ENCODE measurements at places on chromosomes 7 and 10. TPM values are rescaled to one million over a fixed set of nuclear protein-coding genes. Genes with fewer than 3 reads are reported as not detected.
A peak's percentile ranks its signal among the peaks of the same experiment; 100 is the strongest.

Gene RGR
- not detected for total RNA-seq

Gene AOAH
- total RNA-seq: 18.5 TPM

Gene EIF3A
- total RNA-seq: 129 TPM

Gene EVX1
- total RNA-seq: not detected

Gene COL1A2
- total RNA-seq: 0.08 TPM

Gene FAM20C
- total RNA-seq: 0.13 TPM

Gene NPM3
- total RNA-seq: 26.7 TPM

Gene CRHR2
- total RNA-seq: not detected

Gene MRLN
- not detected for total RNA-seq

Gene ALOX5
- 7.5 TPM for total RNA-seq

Gene TAS2R41
- not detected for total RNA-seq

- DNase-seq: peak; percentile 19
- H3K27me3 ChIP-seq: no peaks in the 10 kb centered on the region
- H3K4me3 ChIP-seq: no peak overlapping the region
- no peaks in the 10 kb centered on the region for H3K36me3 ChIP-seq
These were observed 271.6 kb downstream of the CCDC3 start for GRCh38 chr10:12729885-12730284.

GRCh38 chr7:101172005-101172853, 6.9 kb upstream of the VGF start:
- H3K4me3 ChIP-seq: no peak overlapping the region
- H3K27me3 ChIP-seq: peaks cover 91% of the 10 kb centered on the region
- peaks cover 49% of the 10 kb centered on the region for H3K4me1 ChIP-seq
- peaks cover 3% of the 10 kb centered on the region for H3K36me3 ChIP-seq
- DNase-seq: no peak
- H3K27ac ChIP-seq: no peak overlapping the region

DNA sequence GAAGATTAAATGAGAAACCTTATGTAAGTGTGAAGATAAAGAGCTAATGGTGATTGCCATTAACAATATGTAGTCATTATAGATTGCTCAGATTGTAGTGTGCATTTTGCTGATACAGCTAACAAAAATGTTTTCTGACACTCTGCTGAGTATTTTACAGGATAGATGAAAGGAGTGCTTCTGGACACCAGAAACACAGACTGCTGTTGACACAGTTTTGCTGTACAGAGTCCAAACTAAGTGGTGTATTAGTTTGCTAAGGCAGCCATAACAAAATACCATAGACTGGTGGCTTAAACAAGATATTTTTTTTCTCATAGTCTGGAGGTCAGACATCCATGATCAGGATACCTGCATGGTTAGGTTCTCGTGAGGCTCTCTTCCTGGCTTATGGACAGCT, 2.2 kb downstream of the SMC3 start:
- no peaks in the 10 kb centered on the region for H3K27me3 ChIP-seq
- H3K4me1 ChIP-seq: peaks cover 54% of the 10 kb centered on the region
- no peak overlapping the region for H3K27ac ChIP-seq
- DNase-seq: no peak

- peak within 1 kb of the TSS; percentile 30 for H3K4me3 ChIP-seq
- H3K36me3 ChIP-seq: no peaks in the 10 kb centered on the region
- no peak for DNase-seq
- H3K27me3 ChIP-seq: peaks cover 79% of the 10 kb centered on the region
- H3K27ac ChIP-seq: peak within 1 kb of the TSS; percentile 65
These were observed at the start of gene HOXA9 for GRCh38 chr7:27165089-27165995. HOXA9 (minus strand) TSS chr7:27165537; CDS start chr7:27165457, 80 bp downstream.

GRCh38 chr10:98030093-98030821, at the start of gene CRTAC1:
CRTAC1 (minus strand) TSS chr10:98030621; CDS start chr10:98030472, 149 bp downstream.
- H3K27ac ChIP-seq: no peak within 1 kb of the TSS
- H3K4me1 ChIP-seq: peaks cover 3% of the 10 kb centered on the region
- no peaks in the 10 kb centered on the region for H3K36me3 ChIP-seq

- no peak overlapping the region for H3K27ac ChIP-seq
- no peaks in the 10 kb centered on the region for H3K36me3 ChIP-seq
- H3K27me3 ChIP-seq: no peaks in the 10 kb centered on the region
- no peak for DNase-seq
These were observed 295.5 kb upstream of the CDC14C start for GRCh38 chr7:48628793-48629349.

DNA sequence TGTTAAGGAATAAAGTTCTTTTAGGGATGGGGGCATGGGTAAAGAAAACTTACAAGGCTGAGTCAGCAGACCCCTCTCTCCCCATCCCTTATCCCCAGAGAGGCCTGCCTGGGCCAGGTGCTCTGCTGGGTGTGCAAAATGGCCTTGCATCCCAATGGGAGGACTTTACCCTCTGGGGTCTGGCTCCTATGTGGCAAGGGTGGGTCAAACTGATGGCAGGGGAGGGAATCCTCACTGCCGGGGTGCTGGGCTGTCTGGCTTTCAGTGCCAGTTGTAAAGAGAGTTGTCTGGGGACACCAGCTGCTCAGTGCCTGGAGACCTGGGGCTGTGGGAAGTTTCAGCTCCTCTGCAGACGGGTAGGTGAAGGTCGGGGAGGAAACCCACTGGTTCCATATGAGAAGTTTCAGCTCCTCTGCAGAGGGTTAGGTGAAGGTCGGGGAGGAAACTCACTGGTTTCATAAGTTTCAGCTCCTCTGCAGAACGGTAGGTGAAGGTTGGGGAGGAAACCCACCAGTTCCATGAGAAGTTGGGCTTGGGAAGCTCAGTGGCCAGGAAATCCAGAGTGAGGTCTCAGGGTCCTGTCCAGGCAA, 127.2 kb upstream of the PODXL start:
- H3K4me3 ChIP-seq: no peak overlapping the region
- no peaks in the 10 kb centered on the region for H3K36me3 ChIP-seq
- H3K27me3 ChIP-seq: peaks cover 20% of the 10 kb centered on the region
- no peak for DNase-seq
- no peaks in the 10 kb centered on the region for H3K4me1 ChIP-seq

GRCh38 chr10:28481968-28482367, 51.0 kb upstream of the WAC start:
- H3K4me3 ChIP-seq: no peak overlapping the region
- H3K27me3 ChIP-seq: no peaks in the 10 kb centered on the region
- no peak overlapping the region for H3K27ac ChIP-seq

GRCh38 chr7:2791390-2791789, 52.7 kb downstream of the GNA12 start:
- no peak for DNase-seq
- H3K36me3 ChIP-seq: peaks cover 13% of the 10 kb centered on the region
- no peak overlapping the region for H3K27ac ChIP-seq
- no peak overlapping the region for H3K4me3 ChIP-seq

GRCh38 chr7:125059861-125060456, 130.3 kb upstream of the POT1 start:
- H3K4me1 ChIP-seq: no peaks in the 10 kb centered on the region
- H3K27me3 ChIP-seq: no peaks in the 10 kb centered on the region
- H3K36me3 ChIP-seq: no peaks in the 10 kb centered on the region
- H3K27ac ChIP-seq: no peak overlapping the region
- H3K4me3 ChIP-seq: no peak overlapping the region

DNA sequence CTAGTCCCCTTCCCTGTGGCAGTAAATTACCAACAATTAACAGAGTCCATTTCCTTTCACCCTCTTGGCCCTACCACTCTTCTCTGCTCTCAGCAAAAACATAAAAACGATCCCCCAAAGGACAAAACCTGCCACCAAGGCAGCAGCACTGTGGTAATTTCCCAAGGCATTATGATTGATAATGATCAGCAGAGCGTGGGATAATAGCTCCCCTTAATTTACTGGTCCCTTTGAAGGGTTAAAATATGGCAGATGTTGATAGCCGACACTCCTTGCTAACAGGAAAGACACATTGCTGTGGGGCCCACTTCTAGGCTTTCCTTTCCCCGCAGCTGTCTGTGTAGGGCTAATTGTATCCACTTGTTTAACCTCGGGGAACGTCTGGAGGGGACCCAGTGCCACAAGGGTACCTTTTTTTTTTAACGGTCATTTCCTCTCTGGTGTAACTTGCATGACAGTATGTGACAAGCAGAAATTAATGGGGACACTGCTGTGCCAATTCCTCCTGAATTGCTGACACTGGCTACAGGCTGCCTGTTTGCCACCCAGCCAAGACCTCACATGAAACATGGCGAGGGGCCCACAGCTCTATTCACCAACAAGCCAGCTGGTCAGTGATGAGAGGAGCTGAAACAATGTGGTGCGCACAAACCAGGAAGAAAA, 81.3 kb downstream of the CDK6 start:
- H3K27me3 ChIP-seq: no peaks in the 10 kb centered on the region
- DNase-seq: no peak
- H3K36me3 ChIP-seq: peaks cover 66% of the 10 kb centered on the region
- H3K4me3 ChIP-seq: no peak overlapping the region

DNA sequence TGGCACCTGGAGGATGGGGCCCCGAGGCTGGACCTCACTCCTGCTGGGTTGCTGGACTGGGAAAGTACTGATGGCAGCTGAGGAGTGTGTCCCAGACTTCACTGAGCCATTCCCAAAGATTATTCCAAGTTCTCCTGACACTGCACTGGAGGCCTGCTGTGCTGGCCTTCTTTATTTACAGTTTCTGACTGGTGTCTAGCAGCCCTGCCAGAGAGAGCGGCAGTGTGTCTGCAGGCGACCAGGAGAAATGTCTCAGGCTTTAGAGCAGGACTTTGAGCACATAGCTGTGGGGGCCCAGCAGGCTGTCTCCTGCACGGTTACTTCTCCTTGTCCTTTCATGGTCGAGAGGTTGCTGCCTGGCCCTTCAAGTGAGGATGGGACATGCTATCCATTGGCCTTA, 16.1 kb downstream of the HTRA1 start:
- no peak for DNase-seq
- no peaks in the 10 kb centered on the region for H3K36me3 ChIP-seq
- no peak overlapping the region for H3K4me3 ChIP-seq
- H3K27me3 ChIP-seq: peaks cover 20% of the 10 kb centered on the region
- no peak overlapping the region for H3K27ac ChIP-seq

DNA sequence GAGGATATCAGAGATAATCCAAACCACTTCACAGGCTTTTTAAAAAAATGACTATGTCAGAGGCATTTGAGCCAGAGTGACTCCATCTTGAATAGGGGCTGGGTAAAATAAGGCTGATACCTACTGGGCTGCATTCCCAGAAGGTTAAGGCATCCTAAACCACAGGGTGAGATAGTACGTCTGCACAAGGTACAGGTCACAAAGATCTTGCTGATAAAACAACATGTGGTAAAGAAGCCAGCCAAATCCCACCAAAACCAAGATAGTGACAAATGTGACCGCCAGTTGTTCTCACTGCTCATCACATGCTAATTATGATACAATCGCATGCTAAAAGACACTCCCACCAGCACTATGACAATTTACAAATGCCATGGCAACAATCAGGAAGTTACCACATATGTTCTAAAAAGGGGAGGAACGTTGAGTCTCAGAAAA, 177.5 kb downstream of the RAPGEF5 start:
- H3K4me3 ChIP-seq: no peak overlapping the region
- peaks cover 4% of the 10 kb centered on the region for H3K36me3 ChIP-seq
- no peak overlapping the region for H3K27ac ChIP-seq
- peaks cover 40% of the 10 kb centered on the region for H3K4me1 ChIP-seq

GRCh38 chr7:93374345-93374940, 142.3 kb downstream of the VPS50 start:
- peaks cover 21% of the 10 kb centered on the region for H3K27me3 ChIP-seq
- H3K4me3 ChIP-seq: no peak overlapping the region
- no peaks in the 10 kb centered on the region for H3K4me1 ChIP-seq
- H3K27ac ChIP-seq: no peak overlapping the region
- no peaks in the 10 kb centered on the region for H3K36me3 ChIP-seq

DNA sequence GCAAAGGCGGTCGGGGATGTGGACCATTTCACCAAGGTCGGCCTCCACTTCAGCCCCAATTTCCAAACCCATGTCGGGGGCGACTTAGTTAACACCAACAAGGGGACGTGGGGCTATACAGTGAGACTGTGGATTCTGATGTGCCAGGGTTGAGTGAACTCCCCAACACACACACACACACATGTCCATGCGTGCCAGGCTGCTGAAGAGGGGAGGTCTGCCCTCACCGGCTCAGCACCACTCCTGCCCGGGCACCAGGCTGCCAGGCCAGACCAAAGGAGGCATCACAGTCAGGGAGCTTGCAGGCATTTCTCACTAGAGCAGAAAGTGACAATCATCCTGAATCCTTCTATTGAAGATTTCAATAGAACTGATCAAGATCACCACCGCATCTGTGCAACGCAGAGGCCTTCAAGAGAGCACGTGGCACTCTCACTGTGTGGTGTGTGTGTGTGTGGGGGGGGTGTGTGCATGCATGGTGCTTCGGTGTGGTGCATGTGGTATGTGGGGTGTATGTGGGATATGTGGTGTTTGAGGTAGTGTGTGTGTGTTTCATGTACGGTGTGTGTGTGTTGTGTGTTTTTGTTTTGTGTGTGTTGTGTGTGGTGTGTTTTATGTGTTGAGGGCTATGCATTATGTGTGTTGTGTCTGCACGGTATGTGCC, 403.5 kb upstream of the RNF32 start:
- no peak overlapping the region for H3K27ac ChIP-seq
- DNase-seq: peak; percentile 11
- H3K4me3 ChIP-seq: no peak overlapping the region
- no peaks in the 10 kb centered on the region for H3K4me1 ChIP-seq
- H3K27me3 ChIP-seq: no peaks in the 10 kb centered on the region

DNA sequence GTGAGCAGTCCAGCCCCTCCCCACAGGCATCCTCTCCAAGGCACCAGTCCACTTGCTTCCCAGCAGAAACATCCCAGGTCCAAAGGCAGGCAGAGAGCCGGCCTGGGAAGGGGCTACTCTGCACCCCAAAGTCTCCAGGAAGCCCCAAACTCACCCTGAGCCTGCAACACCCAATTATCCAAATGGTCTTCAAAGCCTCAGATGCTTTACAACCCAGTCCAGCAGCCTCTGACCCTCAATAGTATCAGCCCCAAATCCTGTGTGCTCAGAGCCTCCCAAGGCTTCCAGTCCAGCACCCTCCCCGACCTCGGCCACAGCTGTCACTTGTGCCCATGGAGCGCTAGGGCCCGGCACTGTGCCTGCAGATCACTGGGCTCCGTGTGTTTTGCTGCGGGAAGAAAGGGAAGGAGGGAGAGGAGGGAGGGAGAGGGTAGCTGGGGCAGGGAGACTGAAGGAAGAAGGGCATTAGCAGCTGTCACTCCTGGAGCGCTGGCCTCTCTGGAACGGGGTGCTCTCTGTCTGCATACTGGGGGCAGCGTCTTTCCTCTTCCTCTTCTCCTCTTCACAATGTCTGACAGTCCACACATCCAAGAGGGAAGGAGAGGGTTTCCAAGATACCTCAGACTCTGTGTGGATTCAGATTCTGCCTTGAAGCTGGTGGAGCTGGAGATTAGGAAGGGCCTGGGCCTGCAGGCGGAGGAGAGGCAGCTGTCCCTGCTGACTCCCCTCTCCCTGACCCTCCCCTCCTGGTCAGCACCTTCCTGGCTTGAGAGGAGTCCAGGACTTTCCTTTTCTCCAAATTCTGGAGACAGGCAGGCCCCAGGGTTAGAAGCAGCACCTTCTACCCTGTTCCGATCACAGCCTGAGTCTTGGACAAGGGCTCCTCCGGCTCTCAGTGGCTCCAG, 13.2 kb downstream of the CALML5 start:
- H3K27me3 ChIP-seq: peaks cover 2% of the 10 kb centered on the region
- H3K4me1 ChIP-seq: no peaks in the 10 kb centered on the region
- no peaks in the 10 kb centered on the region for H3K36me3 ChIP-seq
- DNase-seq: no peak
- no peak overlapping the region for H3K27ac ChIP-seq
- no peak overlapping the region for H3K4me3 ChIP-seq

All from activated CD4-positive, alpha-beta memory T cell treated with anti-CD3 and anti-CD28 coated beads, Interleukin-2, amount 10 ng/mL, durations not matched to agents 7 days and 5 days (primary cell).